ENCODE measurements at places on chromosomes 6 and 20. TPM values are rescaled to one million over a fixed set of nuclear protein-coding genes. Genes with fewer than 3 reads are reported as not detected.

- no peak for DNase-seq
These were observed 24.5 kb upstream of the SMOC2 start for GRCh38 chr6:168416531-168416930.

DNA sequence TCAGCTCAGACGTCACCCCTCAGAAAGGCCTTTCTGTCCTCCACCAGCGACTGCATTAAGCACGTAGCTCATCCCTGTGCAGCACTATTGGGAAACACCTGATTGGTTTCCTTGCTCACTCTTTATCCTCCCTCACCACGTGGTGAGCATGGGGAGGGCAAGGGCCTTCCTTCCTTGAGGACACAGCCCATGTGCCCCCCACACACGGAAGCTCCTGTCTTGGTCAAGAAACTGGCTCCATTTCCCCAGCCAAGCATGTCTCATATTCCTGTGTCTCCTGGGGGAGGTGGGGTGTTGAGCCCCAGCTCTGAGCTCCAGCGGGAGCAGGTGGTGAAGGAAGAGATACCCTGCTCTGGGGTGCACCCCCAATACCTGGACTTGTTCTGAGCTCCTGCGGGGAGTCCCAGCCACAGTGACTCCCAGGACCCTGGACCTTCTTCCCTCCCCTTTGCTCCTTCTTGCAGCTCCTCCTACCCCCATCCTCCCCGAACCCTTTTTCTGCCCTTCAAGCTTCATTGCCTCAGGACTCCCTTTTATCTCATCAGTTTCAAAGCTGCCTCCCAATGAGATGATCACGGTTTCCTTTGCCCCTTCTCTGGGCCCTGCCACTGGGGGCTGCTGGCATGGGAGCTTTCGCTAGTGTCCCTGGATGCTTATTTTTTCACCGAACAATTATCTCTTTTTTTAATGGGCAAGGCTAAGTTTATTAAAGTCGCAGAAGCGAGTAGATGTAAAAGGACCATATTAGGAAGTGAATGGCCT is 230.1 kb downstream of the TFAP2C start:
- no peak for DNase-seq

DNA sequence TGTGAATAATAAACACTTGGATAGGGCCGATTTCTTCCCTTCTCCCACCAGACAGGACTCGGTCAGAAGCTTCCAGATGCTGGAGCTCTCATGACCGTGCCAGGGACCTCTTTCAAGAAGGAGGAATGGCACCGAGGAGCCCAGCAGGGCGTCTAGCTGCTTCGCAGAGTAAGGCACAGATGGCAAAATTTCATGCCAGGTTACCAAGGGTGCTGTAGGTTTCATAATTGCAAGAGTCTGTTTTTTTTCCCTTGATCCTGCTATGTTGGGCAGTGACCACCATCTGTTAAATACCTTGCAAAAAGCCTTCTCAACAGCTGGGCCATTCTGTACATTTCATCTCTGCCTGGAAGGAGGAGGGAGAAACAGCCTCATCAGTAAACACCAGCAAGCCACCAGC is 111.8 kb downstream of the EDN3 start:
- DNase-seq, result no peak

DNA sequence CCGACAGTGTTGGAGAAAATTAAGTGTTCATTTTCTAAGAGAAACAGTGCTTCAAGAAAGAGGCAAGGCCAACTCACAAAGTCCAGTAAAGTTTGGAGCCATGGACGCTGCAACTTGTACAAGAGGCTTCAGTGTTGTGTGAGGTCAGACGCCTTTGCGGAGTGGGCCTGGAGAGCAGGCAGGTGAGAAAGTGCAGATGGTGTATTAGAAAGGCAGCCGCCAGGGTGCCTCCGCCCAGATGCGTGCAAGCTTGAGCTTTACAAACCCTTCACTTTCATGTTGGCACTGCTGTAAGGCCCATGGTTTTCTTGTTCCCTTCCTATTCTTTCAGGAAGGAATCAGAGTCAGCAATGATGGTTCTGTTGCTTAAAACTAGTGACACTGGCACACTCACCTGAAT is 25.4 kb upstream of the EXOC2 start:
- no peak for DNase-seq

- DNase-seq, result no peak
These were observed 9.1 kb downstream of the EBF4 start for GRCh38 chr20:2701671-2702081.

GRCh38 chr20:41714030-41714429 is 95.9 kb upstream of the CHD6 start:
- no peak for DNase-seq

DNA sequence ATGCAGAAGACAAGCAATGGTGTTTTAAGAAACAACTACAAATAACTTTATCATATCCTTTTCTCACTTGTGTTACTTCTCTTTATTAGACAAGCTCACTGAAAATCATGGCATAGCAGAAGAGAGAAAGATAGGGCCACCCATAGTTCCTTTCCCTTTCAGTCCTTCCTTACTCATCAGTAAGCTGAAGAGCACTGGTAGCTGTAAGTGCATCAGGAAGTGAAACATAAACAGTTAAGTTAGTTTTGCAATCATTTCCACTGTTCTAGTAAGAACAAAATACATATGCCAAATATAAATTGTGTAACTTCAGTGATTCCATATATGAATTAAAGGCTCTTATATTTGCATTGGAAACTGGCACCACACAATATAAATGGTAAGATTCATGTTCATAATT is 220.1 kb downstream of the HACE1 start:
- DNase-seq, result no peak

DNA sequence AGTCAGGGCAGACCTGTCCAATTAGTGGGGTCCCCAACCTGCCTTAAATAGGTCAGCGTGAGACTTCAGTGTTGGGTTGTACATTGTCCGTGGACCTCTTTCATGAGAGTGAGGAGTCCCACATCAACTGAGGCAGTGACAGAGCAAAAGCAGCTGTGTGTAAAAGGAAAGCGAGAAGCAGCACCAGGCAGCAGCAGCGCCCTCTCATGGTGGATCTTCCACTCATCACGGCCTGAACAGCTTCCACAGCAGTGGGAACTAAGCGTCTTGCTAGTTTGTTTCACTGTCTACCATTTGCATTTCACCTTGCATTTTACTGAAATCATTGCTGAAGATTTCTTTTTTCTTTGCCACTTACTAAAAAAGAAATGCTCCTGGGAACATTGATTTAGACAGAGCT is 333.8 kb downstream of the PKHD1 start:
- DNase-seq, result no peak

- peak; percentile 63 for DNase-seq
These were observed 18.2 kb downstream of the PPARD start for GRCh38 chr6:35360349-35361138.

DNA sequence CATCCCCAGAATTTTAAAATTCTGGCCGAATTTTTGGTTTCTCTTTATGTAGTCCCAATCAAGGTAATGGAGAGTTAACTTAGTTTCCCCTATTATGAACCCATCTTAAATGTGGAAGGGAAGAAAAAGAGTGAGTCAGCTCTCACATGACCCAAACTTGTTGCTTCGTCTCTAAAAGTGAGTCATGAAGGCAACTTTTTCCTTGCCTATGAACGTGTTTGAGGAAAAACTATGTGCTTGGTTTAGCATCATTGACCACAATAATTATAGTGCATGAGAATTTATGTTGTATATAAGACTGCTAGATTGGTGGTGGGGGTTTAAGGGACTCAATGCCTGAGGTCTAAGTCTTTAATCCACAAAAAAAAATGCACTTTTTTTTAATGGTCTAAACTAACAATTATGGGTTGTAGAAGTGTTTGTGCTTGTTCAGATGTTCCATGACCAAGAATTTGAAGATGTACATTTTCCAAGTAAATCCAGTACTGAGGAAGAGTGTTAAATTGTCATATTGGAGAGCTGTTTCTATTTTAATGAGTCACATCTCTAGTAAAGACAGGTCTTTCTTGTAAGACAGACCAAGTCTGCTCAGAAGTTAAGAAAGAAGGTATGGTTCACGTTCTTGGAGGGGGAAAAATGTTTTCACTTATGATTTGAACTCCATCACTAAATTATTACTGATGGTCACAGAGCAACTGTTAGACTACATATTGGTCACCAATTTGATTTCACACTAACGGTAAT is 409.9 kb upstream of the MARCKS start:
- peak; percentile 88 for DNase-seq

- DNase-seq, result peak; percentile 33
These were observed 82.2 kb downstream of the MYO6 start for GRCh38 chr6:75830959-75831885.

- no peak for DNase-seq
These were observed 97.4 kb downstream of the BANF2 start for GRCh38 chr20:17797161-17797560.

DNA sequence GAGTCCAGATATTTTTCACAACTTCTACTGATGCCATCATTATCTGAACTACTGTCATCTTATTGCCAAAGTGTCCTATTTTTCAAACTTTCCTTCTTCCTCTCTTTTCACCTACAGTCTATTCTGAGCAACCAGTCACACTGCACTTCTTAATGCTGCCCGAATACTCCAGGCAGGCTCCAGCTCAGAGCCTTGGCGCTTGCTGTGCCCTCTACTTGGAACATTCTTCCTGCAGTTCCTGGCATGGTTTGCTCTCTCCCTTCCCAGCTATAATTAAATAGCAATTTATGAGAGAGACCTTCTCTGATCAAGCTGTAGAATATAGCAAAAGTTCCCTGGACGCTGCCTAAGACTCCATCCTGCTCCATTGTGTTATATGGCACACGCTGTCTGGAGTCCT is 831.6 kb downstream of the QKI start:
- no peak for DNase-seq

DNA sequence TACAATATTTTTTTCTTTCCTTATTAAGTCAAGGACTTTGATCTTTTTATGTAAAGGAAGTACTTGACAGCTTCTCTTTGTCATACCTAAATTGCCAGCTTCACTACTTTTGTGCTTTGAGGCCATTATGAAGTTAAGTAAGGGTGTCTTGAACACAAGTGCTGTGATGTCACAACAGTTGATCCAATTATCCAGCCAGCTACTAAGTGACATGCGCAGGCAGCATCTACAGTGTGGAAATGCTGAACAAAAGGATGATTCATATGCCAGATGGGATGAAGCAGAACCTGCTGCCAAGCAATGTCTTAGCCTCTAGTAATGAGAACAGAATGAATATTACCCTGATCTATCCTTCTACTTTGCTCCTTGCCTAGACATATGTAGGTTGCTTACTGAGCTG is 68.3 kb upstream of the TMEM244 start:
- peak; percentile 81 for DNase-seq

GRCh38 chr6:27296106-27296783 is 15.8 kb downstream of the POM121L2 start:
- peak; percentile 64 for DNase-seq

DNA sequence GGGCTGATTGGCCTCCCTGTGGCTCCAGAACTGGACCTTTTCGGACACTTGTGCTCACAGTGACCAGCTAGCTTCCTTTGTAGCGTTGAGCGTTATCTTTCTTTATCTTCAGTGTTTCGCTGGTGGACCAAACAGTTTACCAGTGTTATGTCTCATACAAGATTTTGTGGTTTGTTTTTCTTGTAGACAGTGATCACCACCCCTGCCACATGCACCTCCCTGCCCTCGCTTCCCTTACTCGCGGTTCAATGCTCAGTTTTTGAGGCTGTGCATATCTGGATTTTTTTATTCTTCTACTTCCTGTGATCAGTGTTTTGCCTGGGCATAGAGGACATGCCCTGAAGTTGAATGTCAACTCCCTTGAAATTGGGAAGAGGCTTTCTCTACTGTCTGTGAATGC is 16.4 kb downstream of the MYT1 start:
- no peak for DNase-seq

- DNase-seq, result peak; percentile 87
These were observed 612.3 kb downstream of the UTRN start for GRCh38 chr6:144897441-144897921.

- DNase-seq, result no peak
These were observed 1.9 kb downstream of the DHX16 start for GRCh38 chr6:30670760-30671527.

- no peak for DNase-seq
These were observed 189.0 kb upstream of the FOXA2 start for GRCh38 chr20:22773344-22773743.

The BFSP1 gene
- 3.0 TPM for total RNA-seq

The DSTN gene
- total RNA-seq, result 541 TPM

The ULBP3 gene
- total RNA-seq, result 13.6 TPM

The BPIFA1 gene
- total RNA-seq, result not detected

The SLC18B1 gene
- 14.9 TPM for total RNA-seq

The TBX18 gene
- 9.1 TPM for total RNA-seq

Data from RPMI7951 (cell line).